ENCODE measurements at places on chromosomes 2 and 18. TPM values are rescaled to one million over a fixed set of nuclear protein-coding genes. Genes with fewer than 3 reads are reported as not detected.

DNA sequence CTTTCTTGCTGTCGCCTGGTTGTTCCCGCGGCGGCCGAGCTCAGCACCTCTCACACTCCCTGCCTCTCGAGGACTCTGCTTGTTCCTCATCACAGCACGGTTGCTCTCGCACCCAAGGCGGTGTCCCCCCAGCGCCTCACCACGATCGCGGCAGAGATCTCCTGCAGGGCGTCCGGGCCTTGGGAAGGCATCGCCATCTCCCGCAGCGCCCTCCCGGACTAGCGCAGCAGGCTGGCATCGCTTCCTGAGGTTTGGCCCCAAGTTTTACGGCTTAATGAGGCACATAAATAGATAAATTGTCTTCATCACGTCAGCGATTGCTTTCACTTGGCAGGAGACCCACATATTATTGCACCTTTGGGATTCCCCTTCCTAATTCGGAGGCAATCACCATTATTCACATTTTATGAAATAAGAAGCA lies 125.4 kb downstream of the RGPD3 start:
- no peak for DNase-seq

DNA sequence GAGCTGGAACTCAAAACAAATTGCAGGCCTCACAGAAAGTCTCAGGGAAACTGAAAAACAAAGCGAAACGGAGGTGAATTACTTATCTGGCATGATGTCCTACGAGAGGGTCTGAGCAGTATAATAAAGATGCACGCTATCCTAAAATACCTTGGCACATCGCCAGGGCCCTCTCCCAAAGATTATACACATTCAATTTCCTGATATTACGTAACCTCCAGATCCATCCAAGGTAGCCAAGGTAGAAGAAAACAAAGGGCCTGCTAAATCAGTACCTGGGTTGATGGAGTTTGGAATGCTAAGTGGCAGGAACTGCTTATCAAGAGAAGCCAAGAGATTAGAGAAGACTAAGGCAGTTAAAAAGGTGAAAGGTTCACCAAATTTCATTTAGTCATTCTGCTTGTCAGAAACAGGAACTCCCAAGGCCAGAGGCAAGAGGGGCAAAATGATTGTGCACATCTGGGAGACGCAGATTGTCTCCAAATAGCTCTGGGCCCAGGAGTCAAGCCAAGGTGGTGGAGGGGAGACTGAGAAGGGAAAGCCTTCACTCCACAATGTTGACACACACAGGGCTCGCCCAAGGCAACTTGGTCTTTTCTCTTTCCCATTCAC lies 236.8 kb upstream of the ATP5MC3 start:
- no peak for DNase-seq

DNA sequence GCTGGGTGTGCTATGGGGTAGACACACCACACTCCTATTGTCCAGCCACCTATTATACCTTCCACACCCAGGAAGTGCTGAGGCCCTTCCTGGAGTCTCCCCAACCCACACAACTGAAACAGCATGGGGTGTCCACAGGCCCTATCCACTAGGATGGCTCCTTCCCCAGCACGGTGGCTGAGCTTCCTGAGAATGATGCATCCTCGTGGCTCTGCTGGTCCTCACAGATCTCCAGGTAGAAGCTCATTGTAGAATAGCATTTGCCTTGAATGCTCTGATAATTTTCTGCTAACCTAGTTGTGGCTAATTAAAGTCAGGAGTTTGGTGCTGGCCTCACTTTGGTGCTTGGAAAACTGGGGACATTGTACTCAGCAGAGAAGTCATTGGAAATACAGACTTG lies 182.6 kb downstream of the ANKRD30B start:
- no peak for DNase-seq

GRCh38 chr2:323035-323434 lies 35.1 kb upstream of the ALKAL2 start:
- no peak for DNase-seq

The ABCG8 gene
- not detected for total RNA-seq

The CDK5R2 gene
- total RNA-seq, result not detected

DNA sequence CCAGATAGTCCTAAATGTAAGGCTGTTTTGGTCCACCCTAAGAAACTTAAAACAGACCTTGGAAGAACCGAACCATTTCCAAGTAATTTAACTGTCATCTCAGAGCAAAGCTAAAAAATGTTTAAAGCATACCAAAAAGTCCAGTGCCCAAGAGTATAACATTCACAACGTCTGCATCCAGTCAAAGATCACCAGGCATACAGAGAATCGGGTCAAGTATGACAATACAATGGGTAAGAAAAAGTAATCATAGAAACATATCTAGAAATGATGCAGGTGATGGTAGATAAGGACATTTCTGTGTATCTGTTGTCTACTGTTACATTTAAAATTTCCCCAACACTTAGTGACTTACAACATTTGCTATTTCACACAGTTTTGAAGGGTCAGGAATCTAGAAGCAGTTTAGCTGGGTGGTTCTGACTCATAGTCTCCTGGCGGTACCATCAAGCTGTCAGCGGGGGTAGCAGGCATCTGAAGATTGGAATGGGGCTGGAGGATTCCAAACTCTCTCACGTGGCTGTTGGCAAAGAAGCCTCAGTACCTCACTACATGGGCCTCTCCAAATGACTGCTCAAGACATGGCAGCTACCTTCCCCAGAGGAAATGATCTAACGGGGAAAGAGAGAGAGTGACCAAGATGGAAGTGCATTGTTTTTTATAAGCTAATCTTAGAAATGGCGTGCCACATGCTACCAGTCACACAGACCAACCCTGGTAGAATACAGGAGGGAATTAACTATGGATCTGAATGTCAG lies 36.6 kb upstream of the DYNC2LI1 start:
- DNase-seq, result no peak

The TXNDC2 gene
- total RNA-seq, result not detected
